Urinary bladder (tissue), 4 donors: ENCODE measurements at places on chromosomes 3 and 15. TPM values are rescaled to one million over a fixed set of nuclear protein-coding genes. Genes with fewer than 3 reads are reported as not detected.

The PRTG gene
- 0.68 TPM for polyA plus RNA-seq

The GATM gene
- polyA plus RNA-seq: 21.8 TPM

The TJP1 gene
- 38.7 TPM for polyA plus RNA-seq

The ECE2 gene
- 0.49 TPM for polyA plus RNA-seq

The IL17RD gene
- polyA plus RNA-seq: 6.3 TPM

The CASR gene
- 0.25 TPM for polyA plus RNA-seq

The ACKR4 gene
- polyA plus RNA-seq: 2.1 TPM

The NMNAT3 gene
- 11.9 TPM for polyA plus RNA-seq

The SCAANT1 gene
- not detected for polyA plus RNA-seq

The RASL12 gene
- 85.0 TPM for polyA plus RNA-seq

The FBXW12 gene
- not detected for polyA plus RNA-seq

The ASB14 gene
- not detected for polyA plus RNA-seq

The SYNPR gene
- not detected for polyA plus RNA-seq

The CPLX3 gene
- 0.22 TPM for polyA plus RNA-seq

The MASP1 gene
- 13.1 TPM for polyA plus RNA-seq

The LINGO1 gene
- 3.7 TPM for polyA plus RNA-seq

The NR1I2 gene
- polyA plus RNA-seq: 0.11 TPM

The LRRC3B gene
- polyA plus RNA-seq: 5.8 TPM

The CHRD gene
- polyA plus RNA-seq: 11.5 TPM

The HTR3E gene
- polyA plus RNA-seq: not detected

The TMEM108 gene
- 23.8 TPM for polyA plus RNA-seq

The CPA3 gene
- polyA plus RNA-seq: 29.2 TPM

The ENTPD3 gene
- 4.1 TPM for polyA plus RNA-seq

The CPNE9 gene
- 0.18 TPM for polyA plus RNA-seq

The NDUFAF3 gene
- polyA plus RNA-seq: 81.6 TPM

The CCDC9B gene
- 42.2 TPM for polyA plus RNA-seq

The MCTP2 gene
- 3.9 TPM for polyA plus RNA-seq

The FBXL22 gene
- 100 TPM for polyA plus RNA-seq

The CILP gene
- 72.2 TPM for polyA plus RNA-seq

The PLAAT1 gene
- polyA plus RNA-seq: 0.60 TPM

The DCBLD2 gene
- 16.0 TPM for polyA plus RNA-seq

The IL17RB gene
- 0.43 TPM for polyA plus RNA-seq

The CD80 gene
- polyA plus RNA-seq: 0.08 TPM

The RARB gene
- polyA plus RNA-seq: 12.3 TPM

The PKM gene
- 524 TPM for polyA plus RNA-seq

The FAM174B gene
- 12.3 TPM for polyA plus RNA-seq

The FAM107A gene
- 152 TPM for polyA plus RNA-seq

The UBXN7 gene
- 8.2 TPM for polyA plus RNA-seq

The GOLGA6L10 gene
- 1.1 TPM for polyA plus RNA-seq

The GPR149 gene
- polyA plus RNA-seq: not detected

The ATP13A5 gene
- not detected for polyA plus RNA-seq

The CMSS1 gene
- polyA plus RNA-seq: 25.0 TPM

The SPG21 gene
- 87.6 TPM for polyA plus RNA-seq

The MAP6D1 gene
- polyA plus RNA-seq: 1.2 TPM

The SMCO1 gene
- polyA plus RNA-seq: not detected

The HDC gene
- polyA plus RNA-seq: 5.4 TPM

The STARD9 gene
- 11.1 TPM for polyA plus RNA-seq

The CCDC32 gene
- 29.4 TPM for polyA plus RNA-seq

The SV2B gene
- polyA plus RNA-seq: 1.2 TPM

The SAMMSON gene
- polyA plus RNA-seq: 0.75 TPM

The BRK1 gene
- 252 TPM for polyA plus RNA-seq

The ZPLD1 gene
- not detected for polyA plus RNA-seq

The LRTM1 gene
- polyA plus RNA-seq: not detected

The ITIH3 gene
- polyA plus RNA-seq: 3.1 TPM

The GOLGA8S gene
- 0.03 TPM for polyA plus RNA-seq

The FBXL2 gene
- 5.2 TPM for polyA plus RNA-seq

The BTLA gene
- 0.25 TPM for polyA plus RNA-seq

The CD86 gene
- 3.4 TPM for polyA plus RNA-seq

The MB21D2 gene
- 4.1 TPM for polyA plus RNA-seq
